Fibroblast of pulmonary artery (primary cell): ENCODE measurements at places on chromosomes 13 and 19.

GRCh38 chr13:50549221-50549942, 294.1 kb downstream of the DLEU7 start:
- DNase-seq, result no peak

GRCh38 chr19:7068599-7068998, 904 bp upstream of the ZNF557 start:
- no peak for DNase-seq

GRCh38 chr19:35592226-35592625, 6.3 kb downstream of the PMIS2 start:
- peak; percentile 71 for DNase-seq

DNA sequence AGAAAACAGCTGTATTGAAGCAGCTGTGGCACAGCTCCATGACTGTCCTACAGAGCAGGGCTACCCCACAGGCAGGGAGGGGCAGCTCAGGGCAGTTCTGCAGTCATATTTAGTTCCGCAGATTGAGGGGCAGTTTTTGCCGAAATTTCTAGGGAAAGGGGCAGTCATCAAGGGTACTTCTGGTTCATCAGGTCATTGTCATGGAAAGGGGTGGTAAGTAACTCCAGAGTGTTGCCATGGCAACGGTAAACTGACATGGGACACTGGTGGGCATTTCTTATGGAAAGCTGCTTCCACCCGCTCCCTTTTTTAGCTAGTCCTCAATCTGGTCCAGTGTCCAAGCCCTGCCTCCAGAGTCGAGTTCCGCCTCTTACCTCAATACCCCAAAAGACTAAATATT, 702.8 kb downstream of the LIG4 start:
- no peak for DNase-seq

GRCh38 chr19:46372901-46373490, 26.1 kb downstream of the PPP5C start:
- DNase-seq, result peak; percentile 66

DNA sequence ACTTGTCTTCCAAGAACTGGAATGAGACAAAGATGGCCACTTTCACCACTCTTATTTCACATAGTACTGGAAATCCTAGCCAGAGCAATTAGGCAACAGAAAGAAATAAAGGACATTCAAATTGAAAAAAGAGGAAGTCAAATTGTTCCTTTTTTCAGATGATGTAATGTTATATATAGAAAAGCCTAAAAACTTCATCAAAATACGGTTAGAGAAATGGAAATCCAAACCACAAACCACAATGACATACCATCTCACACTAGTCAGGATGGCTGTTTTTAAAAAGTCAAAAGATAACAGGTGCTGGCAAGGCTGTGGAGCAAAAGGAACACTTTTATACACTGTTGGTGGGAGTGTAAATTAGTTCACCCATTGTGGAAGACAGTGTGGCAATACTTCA, 113.3 kb upstream of the SPRY2 start:
- peak; percentile 81 for DNase-seq

GRCh38 chr13:47241446-47241845, 344.6 kb upstream of the HTR2A start:
- no peak for DNase-seq

- DNase-seq, result no peak
These were observed 224.4 kb downstream of the LACC1 start for GRCh38 chr13:44104197-44104490.

- DNase-seq, result peak; percentile 15
These were observed 42.7 kb downstream of the ADPRHL1 start for GRCh38 chr13:113410472-113411201.

DNA sequence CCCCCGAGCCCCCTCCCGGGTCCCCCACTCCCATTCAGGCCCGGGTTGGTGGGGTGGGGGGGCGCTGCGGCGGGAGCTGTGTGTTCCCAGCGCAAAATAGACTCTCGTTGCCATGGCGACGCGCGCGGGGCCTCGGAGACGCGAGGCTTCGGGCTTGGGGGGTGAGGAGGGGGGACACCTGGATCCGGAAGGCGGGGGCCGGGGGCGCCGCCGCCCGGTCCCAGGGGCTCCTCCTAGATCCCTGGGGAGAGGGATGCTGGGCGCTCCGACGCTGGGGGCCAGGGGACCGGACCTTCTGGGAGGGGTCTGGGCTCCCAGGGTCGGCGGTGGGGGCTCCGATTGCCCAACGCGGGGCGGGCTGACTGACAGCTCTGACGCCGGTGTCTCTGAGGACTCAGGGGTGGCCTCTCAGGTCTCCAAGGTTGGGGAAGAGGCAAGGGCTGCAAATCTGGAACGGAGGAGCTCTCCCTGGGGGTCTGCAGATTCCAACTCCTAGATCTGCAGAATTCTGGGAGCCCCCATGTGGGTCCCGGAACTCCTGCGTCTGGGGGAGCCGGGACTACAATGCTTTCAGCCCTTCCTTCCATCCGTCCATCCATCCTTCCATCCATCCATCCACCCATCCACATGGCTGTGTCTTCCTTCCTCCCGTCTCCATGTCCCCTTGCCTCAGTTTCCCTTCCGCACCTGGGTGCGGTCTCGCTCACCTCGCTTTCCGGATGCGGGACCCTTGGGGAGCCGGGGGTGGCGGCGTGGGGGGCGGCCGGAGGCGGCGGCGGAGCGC, 9.1 kb upstream of the SHISA7 start:
- DNase-seq, result no peak

- DNase-seq, result no peak
These were observed 1391.4 kb downstream of the EFNB2 start for GRCh38 chr13:105144020-105144419.

- DNase-seq, result no peak
These were observed 251.6 kb downstream of the KCTD12 start for GRCh38 chr13:76634431-76635191.

- DNase-seq, result peak; percentile 38
These were observed 859 bp downstream of the ZNF568 start for GRCh38 chr19:36916991-36917390.

DNA sequence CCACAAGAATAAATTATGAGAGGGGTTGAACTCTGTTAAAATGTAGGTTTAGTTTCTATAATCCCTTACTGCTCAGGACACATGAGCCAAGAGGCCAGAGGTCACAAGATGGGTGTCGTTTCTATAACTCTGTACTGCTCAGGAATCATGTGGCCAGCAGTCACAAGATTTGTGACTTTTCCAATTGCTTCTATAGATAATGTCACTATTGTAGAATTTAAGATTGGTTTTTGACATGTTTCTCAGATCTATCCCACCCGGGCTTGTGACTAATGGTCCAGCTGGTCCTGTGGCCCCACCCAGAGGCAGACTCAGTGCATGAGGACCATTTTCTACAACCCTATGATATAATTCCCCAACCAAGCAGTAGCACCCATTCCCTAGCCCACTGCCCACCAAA, 662.0 kb upstream of the KLF12 start:
- DNase-seq, result no peak

- DNase-seq, result peak; percentile 26
These were observed 202.4 kb downstream of the KCTD12 start for GRCh38 chr13:76683854-76684253.

DNA sequence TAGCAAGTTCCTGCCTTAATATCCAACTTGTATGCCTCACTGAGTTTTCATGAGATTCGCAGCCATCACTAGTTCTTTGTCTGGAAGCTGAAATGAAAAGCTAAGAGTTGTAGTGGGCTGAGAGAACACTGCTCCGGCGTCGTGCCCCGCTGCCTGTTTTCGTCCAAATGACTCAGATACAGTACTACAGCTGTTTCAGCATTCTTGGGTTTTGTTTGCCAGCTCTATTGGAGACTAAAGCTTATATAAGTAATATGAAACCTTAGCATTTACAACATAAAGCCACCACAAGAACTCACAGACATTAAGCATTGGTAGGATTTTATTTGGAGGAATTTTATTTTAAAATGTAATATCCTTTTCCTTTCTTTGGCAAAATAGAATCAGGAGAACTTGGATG, 299.7 kb downstream of the DLEU7 start:
- peak; percentile 72 for DNase-seq

DNA sequence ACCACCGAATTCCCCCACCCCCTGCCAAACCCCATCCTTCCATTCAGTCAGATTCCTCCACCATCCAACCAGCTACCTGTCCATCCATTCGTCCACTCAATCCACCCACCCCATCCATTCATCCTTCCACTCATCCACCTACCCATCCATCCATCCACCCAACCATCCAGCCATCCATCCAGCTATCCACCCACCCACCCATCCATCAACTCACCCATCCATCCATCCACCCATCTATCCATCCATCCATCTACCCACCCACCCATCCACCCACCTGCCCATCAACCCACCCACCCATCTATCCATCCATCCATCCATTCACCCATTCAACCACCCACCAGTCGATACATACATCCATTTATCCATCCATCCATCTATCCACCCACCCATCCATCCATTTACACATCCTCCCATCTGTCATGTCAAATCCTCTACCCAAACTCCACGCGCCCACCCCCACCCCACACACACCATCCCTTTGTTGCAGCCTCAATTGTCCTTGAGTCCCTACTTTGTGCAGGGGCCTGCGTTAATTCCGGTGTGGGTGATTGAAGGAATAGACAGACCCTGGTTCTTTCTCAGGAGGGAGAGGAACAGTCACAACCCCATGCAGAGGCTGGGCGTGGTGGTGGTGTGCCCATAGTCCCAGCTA, 5.3 kb upstream of the SLC5A5 start:
- DNase-seq, result no peak

DNA sequence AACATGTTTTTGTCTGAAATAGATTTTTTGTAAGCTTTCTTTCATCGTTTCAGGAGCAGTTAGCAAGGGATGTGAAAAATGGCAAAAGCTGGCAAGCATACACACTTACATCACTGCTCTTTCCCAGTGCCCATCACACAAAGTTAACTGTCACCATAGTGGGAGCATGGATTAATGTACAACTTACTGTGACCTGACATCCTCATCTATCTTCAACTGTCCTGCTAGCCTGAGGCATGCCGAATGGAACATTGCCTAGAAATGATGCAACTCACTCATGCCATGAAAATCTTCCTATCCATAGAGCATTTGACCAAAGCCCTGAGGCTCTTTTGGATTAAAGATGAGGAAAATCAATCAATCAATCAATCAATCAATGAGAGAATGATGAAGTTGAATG, 491.7 kb upstream of the SLC10A2 start:
- peak; percentile 14 for DNase-seq

DNA sequence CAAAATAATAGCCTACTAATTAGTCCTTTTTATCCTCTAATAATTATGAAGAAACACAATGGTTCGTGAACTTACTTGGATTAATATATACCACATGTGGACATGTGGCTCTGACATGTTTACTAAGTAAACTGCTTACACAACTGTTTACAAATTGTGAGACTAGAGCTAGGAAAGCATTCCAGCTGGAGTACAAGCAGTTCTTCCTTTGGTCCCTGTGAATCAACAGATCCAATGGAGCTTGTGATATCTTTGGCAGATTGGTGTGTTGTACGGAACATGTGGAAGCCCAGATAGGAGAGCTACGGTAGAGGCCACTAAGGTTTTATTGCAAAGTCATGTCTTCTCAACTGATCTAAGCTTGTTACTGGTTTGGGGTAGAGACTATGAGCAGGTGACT, 145.5 kb upstream of the SPRY2 start:
- no peak for DNase-seq

- DNase-seq, result no peak
These were observed 964 bp downstream of the SPINT2 start for GRCh38 chr19:38265213-38265861.

DNA sequence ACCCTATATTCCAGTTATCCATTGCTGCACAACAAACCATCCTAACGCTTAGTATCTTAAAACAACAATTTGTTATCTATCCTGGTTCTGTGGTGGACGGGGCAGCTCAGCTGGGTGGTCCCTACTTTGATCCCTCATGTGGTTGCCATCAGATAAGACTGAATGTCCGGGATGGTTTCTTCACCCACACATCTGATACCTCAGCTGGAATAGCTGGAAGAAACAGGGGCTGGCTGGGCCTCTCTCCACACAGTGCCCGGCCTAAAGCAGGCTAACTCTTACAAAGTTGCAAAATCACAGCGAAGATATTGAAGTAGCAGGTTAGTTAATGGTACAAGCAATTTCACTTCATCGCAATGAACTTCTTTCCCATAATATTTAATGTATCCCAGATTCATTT, 3.7 kb upstream of the MRPS31 start:
- DNase-seq, result no peak

DNA sequence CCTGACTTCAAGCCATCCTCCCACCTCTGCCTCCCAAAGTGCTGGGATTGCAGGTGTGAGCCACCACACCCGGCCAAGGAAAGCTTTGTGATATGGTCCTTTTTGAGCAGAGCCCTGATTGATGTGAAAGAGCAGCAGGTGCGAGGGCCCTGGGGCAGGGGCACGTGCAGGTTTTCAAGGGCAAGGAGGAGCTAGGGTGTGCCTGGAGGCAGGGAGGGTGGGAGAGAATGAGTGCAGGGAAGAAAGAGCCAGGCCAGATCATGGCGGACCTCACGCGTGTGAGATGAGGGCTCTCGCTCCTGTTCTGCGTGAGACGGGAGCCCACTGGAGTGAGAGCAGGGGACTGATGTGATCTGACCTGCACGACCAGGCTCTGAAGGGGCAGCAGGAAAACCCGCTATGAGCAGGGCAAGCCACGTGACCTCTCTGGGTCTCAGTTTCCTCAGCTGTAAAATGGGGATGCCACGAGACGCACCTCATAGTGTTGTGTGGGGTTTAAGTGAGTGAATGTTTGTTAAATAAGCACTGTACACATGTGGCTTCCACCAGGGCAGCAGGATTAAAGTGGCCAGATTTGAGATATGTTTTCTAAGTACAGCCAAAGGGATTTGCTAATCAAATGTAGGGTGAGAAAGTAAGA, 25.8 kb downstream of the FAAP24 start:
- no peak for DNase-seq

DNA sequence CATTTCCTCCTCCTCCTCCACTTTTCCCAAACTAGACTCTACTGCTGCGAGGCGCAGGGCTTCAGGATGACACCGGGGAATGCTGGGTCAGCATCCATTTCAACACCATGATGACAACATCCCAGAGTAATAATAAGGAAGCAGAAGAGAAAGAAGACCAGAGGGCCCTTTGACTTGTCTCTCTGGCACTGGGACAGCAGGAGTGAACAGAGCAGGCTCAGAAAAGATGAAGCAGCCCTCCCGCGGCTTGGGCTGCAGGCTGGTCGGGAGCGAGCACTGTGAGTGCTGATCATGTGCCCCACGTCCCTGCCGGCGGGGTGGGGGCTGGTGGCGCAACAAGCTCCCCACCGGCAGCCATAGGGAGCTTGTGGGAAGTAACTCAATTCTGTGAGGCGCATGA, 30.5 kb downstream of the RANBP3 start:
- DNase-seq, result peak; percentile 84

GRCh38 chr19:954672-955494, 29.0 kb downstream of the ARID3A start:
- no peak for DNase-seq
